ENCODE measurements at places on chromosomes 7 and 10. TPM values are rescaled to one million over a fixed set of nuclear protein-coding genes. Genes with fewer than 3 reads are reported as not detected.

The KAZALD1 gene
- 2.8 TPM for total RNA-seq

The BCAP29 gene
- 47.6 TPM for total RNA-seq

The ATP6V1F gene
- total RNA-seq: 244 TPM

The CASD1 gene
- 9.6 TPM for total RNA-seq

The EPHB4 gene
- 37.3 TPM for total RNA-seq

The SNX10 gene
- total RNA-seq: 4.3 TPM

The OIT3 gene
- total RNA-seq: 0.13 TPM

The IGF2BP3 gene
- total RNA-seq: 26.0 TPM

The PHTF2 gene
- total RNA-seq: 17.9 TPM

The TRPV5 gene
- not detected for total RNA-seq

The WASL gene
- 20.8 TPM for total RNA-seq

The NUTM2E gene
- total RNA-seq: 0.52 TPM

The TMEM140 gene
- 1.0 TPM for total RNA-seq

The SPDYE8 gene
- not detected for total RNA-seq

The PHKG1 gene
- 0.41 TPM for total RNA-seq

The MYO1G gene
- total RNA-seq: 0.09 TPM

The PCGF6 gene
- 13.3 TPM for total RNA-seq

The MBL2 gene
- total RNA-seq: not detected

The GIMAP7 gene
- not detected for total RNA-seq

The HOXA4 gene
- total RNA-seq: 2.7 TPM

The FAM241B gene
- total RNA-seq: 20.1 TPM

The UCMA gene
- total RNA-seq: not detected

The EPDR1 gene
- 70.4 TPM for total RNA-seq

The ESYT2 gene
- 68.9 TPM for total RNA-seq

The PON2 gene
- total RNA-seq: 276 TPM

The CRHR2 gene
- not detected for total RNA-seq

The HOGA1 gene
- 0.91 TPM for total RNA-seq

The CCL26 gene
- total RNA-seq: 14.5 TPM

The METTL27 gene
- 10.7 TPM for total RNA-seq

The SOSTDC1 gene
- total RNA-seq: not detected

The MMP21 gene
- total RNA-seq: not detected

The SLC18A3 gene
- total RNA-seq: not detected

The CFTR gene
- total RNA-seq: not detected

The ANKIB1 gene
- total RNA-seq: 16.6 TPM

The NRP1 gene
- 91.9 TPM for total RNA-seq
